ENCODE measurements at places on chromosomes 7 and 10.

DNA sequence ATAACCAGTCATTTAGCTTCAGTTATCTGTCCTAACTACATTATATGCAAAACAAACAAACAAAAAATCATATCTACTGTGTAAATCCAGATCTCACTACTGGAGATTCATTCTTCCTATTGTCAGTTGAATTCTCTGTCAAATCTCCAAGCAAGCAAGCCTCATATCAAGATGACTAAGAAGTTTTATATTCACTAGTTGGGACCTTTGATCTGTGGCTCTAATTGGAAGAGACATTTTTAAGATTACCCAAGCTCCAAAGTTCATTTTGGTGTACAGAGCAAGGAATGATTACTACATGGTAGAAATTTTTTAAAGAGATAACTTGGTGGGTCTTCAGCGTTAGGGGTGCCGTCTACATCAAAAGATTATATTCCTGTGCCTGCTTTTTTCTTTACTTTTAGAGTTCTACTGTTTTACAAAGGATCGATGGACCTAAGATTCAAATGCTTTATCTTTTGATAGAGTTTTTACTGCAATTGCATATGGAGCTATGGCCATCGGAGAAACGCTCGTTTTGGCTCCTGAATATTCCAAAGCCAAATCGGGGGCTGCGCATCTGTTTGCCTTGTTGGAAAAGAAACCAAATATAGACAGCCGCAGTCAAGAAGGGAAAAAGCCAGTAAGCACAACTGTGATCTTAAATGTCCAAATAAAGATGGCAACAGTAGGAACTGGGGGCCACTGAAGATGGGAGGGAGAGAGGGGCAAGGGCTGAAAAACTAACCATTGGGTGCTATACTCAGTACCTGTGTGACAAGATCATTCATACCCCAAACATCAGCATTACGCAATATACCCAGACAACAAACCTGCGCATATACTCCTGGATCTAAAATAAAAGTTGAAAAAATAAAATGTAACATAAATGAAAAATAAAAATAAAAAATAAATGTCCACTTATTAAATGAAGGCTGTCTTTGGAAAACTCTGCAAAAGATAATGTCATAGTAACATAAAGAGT, 47.9 kb downstream of the SP8 start:
- DNase-seq = no peak

GRCh38 chr10:75431180-75432111, at the start of gene LRMDA:
Gene LRMDA (plus strand): TSS chr10:75431624.
- DNase-seq = no peak

DNA sequence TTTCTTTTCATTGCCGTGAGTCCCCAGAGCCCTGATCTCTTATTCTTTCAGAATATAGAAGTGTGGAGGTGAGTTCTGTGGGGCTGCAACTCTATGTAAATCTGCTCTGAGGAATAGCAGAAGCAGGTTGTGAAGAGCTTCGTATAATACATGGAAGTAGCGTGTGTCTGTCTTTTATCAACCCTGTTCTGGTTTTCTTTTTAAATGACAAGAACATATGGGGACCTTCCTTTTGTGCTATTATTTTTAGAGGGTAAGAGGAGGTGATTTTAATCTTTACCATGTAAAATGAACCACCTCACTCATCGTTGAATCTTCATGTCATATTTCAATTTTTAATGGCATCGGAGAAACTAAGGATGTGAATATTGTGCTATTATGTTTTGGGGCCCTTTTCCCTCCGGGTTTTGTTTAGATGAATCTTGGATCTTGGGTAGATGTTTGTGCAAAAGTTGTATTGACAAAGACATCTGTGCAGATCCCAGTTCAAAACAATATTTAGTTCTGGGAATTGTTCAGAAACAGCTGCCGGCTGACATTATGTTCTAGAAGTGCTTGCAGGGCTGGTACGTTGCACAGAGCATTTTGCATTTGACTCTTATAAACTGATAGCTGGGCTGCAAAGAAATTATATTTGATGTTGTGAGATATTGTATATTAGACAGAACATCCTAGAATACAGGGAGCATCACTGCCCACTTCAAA, 46.7 kb downstream of the PLXDC2 start:
- no peak for DNase-seq

GRCh38 chr10:95335933-95336699, 45.3 kb upstream of the PDLIM1 start:
- no peak for DNase-seq

- DNase-seq = no peak
These were observed 165.5 kb downstream of the CPED1 start for GRCh38 chr7:121153995-121154394.

Measured in neuronal stem cell (in vitro differentiated cells).